Memory B cell (primary cell): ENCODE measurements at places on chromosomes 12 and 14.

GRCh38 chr14:22977684-22978486 is 4.5 kb downstream of the AJUBA start:
- DNase-seq, result no peak

DNA sequence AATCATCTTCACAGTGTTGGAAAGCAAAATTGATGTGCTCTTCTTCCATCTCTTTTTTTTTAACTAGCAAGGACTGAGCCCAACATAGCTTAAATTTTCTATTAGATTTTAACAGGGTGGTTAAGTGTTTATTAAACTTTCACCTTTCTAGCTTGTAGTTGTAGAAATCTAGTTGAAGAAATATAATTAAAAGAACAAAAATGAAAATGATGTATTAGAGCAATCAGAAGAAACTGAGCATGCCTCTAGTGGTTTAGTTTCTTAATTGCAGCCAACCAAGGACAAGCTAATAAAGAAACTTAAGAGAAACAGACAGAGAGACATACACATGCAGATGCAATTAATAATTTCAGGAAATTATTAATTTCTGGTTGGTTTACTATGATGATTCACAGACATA is 673.0 kb upstream of the LMO3 start:
- DNase-seq, result no peak

- DNase-seq, result peak; percentile 0
Measured at GRCh38 chr12:93741659-93742109, 64.5 kb downstream of the CRADD start.

DNA sequence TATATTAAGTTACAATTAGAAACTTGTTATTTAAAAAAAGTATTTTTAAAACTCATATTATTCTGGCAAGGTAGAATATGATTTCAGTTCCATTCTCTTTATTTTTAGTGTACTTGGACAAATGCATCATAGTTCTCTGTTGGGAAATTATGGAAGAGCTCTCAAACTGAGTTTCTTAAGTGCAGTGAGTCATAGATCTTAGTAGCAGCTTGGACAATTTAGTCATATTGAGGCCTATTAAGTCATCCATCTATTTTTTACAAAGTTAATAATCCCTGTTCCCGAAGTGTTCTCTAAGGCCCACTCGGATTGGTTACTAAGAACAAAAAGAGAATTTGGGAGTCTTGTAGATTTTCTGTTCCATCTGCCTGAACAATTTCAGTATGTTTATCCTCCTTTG is 113.9 kb downstream of the ANO4 start:
- no peak for DNase-seq

DNA sequence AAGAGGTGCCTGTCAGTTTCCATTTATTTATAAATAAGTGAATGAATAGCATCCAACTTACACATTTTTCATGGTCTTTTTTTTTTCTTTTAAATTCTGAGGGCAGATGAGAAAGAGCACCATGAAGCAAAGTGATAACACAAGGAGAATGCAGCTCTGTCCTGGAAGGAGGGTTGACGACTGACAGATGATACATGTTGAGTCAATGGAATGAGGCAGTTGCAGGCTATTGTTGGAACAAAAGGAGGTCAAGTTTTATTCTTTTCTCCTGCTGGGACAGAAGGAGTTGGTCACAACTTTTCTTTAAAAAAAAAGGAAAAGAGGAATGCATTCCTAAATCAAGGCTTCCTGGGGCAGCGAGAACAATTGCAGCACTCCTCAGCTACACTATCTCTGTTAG is 119.9 kb upstream of the PLEKHG7 start:
- DNase-seq, result no peak

DNA sequence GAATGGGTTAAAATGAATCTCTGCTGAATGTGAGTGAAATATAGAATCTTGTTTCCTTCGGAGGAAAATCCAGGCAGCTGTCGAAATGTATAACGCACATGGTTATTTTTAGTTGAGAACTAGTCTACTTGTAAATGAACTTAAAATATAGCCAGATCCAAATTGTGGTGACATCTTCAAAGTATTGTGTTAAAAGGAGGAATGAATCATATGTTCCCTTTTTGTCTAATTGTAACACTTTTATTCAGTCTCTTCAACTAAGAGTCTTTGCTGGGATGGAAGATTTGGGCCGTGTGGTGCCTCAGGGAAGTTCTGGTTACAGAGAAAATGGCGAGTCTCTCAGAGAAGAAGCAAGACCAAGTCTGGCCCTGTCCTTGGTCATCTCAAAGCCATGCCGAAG is 82.5 kb downstream of the SLC4A8 start:
- DNase-seq, result no peak

GRCh38 chr14:54219261-54220070 is 177.3 kb upstream of the CDKN3 start:
- DNase-seq, result no peak
